Cortex of kidney (tissue), 1 donor: ENCODE measurements at places on chromosomes 12 and 14.

GRCh38 chr12:108390495-108391203, 51.5 kb upstream of the CMKLR1 start:
- DNase-seq: no peak

GRCh38 chr12:19154686-19155085, 25.2 kb downstream of the PLEKHA5 start:
- no peak for DNase-seq

DNA sequence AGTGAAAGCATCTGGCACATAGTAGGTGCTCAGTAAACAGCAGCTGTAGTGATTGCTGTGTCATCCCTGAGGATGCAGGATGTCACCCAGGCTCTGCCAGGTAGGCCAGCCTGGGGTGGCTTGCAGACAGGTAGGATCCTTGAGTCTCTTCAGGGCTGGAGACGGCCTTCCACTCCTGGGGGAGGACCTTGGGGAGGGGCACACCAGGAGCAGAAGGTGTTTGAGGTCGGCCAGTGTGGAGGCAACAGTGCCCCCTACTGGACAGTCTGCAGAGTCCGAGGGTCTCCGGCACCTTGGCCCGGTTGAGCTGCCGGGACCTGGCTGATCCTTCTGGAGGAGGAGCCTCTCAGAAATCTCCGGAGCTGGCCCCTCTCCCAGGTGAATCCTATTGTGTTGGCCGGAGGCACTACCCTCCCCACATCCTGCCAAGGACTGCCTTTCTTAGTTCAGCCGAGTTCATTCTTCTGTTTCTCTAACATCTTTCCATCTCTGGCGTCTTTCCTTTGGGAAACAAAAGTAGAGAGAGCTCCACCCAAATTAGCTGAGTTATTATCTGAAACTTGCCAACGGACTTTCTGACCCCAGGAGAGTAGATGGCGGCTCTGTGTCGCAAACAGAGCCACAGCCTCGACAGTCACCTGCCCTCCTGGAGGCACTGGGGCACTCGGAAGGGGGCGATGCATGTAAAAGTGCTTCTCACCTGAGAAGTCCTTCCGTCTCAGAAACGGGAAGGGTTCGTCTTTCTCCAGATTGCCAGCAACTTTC, 41.8 kb upstream of the CLMN start:
- no peak for DNase-seq

DNA sequence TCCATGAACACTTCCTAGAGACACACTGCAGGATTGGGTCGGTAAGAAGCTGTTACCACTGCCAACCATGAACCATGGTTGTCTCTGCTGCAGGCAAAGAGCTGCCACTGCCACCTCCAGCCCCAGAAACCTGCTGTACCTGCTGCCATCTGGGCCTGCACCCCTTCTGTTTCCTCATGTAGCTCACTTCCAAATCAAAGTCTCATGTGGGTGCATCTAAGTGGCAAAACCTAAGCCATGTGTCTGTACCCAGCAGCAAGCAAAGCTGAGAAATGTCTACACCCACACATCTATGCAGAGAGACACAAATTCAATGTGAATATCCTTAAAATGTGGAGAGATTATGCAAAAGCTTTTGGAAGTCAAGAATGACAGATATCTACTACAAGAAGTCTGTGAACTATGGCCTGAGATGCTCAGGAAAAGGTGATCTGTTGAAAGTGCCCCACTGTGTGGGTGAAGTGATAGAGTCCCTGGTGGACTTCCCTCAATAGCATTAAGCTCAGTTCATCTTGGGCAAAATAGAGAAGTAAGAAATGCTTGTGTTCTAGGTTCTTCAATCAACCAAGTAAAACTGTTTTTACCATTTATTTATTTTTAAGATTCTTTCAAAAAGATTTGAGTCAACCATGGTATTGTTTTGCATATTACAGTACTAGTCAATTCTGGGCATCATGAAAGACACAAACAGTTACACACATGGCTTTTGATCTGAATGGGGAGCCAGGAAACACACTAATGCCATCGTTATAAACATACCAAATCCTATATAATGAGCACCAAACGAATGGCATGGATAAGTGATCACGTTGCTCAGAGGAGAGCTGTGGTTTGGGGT, 64.4 kb downstream of the FOS start:
- DNase-seq: no peak

DNA sequence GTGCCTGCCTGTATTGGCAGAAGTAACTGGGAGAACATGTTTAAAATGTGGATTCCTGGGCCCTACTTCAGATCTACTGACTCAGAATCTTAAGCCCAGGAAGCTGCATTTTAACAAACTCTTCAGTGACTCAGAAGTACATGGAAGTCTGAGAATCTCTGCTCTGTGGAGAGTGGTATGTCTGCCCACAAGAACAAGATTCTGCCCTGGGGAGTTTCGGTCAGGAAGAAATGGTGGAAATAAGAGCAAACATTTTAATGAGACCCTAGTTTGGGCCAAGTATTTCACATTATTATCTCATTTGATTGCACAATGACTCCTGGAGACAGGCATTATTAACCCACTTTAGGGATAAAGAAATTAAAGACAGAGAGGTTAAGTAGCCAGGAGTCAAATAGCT, 8.2 kb downstream of the ALDH1L2 start:
- no peak for DNase-seq

DNA sequence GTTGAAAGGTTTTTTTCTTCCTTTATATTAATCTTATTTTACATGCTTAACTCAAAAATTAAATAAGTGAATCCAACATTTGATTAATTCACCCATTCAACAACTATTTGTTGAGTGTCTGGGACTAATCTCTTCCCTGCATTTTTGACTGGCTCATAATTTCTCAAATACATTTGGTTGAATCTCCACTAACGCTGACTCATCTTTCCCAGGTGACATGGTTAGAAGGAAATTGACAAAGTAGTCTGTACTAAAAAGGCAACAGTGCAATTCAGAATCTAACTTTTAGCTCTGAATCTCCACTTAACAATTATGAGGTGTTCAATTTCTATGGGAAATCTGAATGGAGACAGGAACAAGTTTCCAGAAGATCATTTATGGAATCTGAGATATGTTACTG, 88.9 kb downstream of the LIN7A start:
- DNase-seq: no peak

- DNase-seq: no peak
These were observed 268.3 kb downstream of the TMTC2 start for GRCh38 chr12:82955043-82955442.

- DNase-seq: no peak
These were observed 226.1 kb downstream of the CHST11 start for GRCh38 chr12:104682790-104683279.

DNA sequence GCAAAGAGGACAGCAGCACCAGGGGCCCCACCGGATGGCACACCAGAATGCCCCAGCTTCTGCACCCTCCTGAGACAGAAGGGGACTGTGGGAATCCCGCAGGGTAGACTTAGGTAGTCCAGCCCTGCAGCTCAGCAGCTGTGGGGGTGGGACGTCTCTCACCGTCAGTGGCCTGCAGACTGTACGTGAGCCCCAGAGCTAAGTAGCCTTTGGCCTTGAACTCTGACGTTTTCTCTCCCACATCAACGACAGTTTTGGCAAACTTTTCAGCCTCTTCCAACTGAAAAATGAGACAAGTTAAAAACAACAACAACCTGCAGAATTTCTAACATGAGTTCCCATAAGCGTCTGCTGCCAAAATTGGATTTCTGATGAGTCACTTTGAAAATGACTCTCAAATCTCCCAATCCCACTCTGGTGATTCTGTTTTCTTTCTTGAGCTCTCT, 161.4 kb downstream of the TTC7B start:
- DNase-seq: no peak

GRCh38 chr12:49987625-49988303, 15.0 kb downstream of the AQP6 start:
- DNase-seq: no peak
